ENCODE measurements at places on chromosomes 4 and X. TPM values are rescaled to one million over a fixed set of nuclear protein-coding genes. Genes with fewer than 3 reads are reported as not detected.

The STATH gene
- total RNA-seq, result not detected

The LUZP4 gene
- total RNA-seq, result not detected

The F9 gene
- 98.4 TPM for total RNA-seq

The XAGE3 gene
- total RNA-seq, result not detected

DNA sequence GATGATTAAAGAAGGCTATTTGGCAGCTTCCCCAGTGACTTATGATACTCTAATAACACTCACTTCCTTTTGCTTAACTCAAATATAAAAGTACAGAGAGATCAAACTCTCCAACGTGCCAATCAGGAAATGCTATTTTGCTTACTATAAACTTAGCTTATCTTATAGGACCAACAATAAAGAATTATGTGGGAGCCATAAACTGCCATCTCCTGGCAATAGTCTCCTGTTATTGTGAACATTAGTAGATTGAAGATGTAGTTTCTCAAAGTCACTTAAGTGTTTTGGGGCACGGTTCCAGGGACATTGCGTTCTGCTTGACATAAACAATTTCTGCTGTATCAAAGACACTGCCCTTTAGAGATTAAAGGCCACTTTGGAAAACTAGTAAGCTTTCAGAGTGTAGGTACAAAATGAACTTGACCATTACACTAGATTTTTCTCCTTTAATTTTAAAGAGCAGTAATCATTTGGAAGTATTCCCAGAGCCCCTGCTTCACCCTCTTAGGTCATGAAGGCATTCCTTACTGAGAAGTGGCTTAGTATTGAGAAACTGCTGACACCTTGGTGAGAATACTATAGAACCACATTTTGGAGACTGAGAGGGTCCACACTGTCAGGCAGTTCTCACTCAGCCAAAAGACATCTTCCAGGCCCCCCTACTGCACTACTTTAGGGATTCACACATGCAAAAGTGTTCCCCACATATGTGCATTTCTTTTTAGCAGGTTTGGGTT, 51.9 kb downstream of the MAOA start:
- no peak for DNase-seq

DNA sequence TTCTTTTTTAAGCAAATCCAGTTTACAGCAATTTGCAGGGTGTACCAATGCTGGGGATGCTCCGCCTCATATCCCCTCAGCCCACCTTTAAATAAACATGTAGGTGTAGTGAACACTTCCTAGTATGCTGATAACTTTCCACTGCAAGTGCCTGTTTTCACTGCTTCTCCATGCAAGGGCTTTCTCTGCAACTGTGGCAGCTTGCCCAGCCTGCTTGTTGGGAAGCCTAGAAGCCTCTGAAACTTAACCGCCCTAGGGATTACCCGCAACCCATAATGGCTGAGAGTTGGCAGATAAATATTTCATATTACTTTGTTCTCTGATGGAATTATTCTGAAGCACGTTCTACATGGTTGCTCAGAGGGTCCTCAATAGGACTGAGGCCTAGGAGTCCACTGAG, 253.7 kb upstream of the DDX53 start:
- no peak for DNase-seq

Measured in liver (tissue), 10 donors.